ENCODE measurements at places on chromosomes 7 and 10.

DNA sequence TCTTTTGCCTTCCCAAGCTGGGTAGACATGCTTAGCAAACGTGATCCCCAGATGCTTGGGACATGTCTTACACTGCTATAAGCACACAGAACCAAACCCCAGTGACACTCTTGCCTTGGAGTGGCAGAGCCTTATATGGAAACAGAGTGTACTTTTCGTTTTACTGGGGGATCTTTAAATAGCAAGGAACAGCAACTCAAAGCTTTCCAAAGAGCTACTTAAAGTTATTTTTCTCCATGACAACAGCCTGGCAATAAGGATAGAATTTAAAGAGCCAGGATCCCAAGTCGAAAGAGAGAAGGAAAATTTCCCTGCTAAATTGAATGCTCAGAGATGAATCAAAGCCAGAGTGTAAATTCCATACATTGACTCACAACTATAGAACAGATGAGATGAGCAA is 67.8 kb downstream of the ZNF365 start:
- ATAC-seq = no peak

DNA sequence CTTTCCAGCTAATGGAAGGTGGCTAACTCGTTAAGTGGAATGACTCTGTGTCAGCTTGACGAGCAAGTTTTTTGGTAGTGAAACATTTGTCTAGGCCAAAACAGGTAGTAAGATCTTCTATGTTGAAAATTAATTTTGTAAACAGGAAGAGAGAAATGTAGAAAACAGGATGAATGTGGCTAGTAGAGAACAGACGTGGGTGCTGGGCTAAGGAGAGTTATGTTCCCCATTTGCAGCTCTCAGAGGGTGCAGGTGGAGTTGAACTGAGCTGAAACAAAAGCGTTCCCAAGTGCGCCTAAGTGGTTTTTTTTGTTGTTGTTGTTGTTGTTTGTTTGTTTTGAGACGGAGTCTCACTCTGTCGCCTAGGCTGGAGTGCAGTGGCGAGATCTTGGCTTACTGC is 59.5 kb upstream of the SRPK2 start:
- no peak for ATAC-seq

- no peak for ATAC-seq
Measured at GRCh38 chr7:155846936-155847335, 34.7 kb upstream of the SHH start.

DNA sequence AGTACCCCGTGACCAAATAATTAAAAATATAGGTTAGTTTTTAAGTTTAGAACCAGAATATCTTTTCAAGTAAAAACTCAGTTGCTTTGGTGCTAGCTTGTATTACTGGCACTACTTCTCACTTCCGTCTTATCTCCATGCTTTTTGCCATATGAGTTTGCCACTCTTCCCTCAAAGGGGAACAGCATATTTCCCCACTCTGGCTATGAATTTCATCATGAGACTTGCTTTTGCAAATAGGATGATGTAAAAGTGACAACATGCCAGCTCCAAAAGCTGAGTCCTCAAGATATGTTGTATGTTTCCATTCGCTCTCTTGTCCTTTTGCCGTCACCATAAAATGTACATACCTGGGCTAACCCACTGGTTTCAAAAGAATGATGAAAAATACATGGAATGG is 178.1 kb upstream of the SEMA3A start:
- no peak for ATAC-seq

DNA sequence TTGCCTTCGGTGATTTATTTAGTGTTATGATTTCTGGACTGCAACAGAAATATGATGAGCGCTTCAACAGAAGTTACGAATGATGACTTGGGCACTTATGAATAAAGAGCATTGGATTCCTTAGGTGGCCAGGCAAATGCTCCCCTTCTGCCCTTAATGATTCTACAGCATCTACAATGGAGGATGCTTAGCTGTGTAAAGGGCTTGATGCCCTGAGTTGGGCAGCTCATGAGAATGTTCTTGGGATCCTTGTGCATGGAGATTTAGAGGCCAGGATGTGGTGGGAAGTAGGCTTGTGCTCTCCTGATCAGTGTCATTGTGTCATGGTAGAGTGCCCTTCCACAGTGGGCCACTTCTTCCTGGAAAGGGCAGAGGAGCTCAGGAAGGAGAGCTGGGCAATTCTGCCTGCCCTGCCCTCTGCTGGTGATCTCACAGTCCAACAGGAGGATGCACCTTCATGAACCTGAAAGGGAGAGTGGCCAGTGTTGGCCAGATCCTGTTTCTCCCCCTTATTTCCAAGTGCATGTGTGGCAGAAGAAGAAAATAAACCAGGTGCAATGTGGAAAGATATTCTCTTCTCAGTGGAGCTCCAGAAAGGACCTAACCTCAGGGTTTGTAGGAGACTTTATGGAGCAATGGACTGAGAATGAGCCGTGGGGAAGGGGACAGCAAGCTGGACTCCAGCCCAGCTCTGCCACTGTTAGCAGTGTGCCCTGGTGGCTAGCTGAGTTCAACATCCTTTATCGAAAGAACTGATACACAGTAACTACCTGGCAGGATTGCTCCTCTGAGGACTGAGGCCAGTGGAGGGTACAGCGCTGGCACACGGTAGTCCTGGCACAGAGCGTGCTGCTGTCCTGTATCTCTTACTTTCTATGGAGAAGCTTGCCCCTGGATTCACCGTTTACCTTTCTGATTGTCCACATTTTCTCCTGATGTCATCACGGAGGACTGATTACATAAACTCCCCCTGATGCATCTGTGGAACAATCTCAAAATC is 182.9 kb downstream of the BMPER start:
- peak; percentile 28 for ATAC-seq

DNA sequence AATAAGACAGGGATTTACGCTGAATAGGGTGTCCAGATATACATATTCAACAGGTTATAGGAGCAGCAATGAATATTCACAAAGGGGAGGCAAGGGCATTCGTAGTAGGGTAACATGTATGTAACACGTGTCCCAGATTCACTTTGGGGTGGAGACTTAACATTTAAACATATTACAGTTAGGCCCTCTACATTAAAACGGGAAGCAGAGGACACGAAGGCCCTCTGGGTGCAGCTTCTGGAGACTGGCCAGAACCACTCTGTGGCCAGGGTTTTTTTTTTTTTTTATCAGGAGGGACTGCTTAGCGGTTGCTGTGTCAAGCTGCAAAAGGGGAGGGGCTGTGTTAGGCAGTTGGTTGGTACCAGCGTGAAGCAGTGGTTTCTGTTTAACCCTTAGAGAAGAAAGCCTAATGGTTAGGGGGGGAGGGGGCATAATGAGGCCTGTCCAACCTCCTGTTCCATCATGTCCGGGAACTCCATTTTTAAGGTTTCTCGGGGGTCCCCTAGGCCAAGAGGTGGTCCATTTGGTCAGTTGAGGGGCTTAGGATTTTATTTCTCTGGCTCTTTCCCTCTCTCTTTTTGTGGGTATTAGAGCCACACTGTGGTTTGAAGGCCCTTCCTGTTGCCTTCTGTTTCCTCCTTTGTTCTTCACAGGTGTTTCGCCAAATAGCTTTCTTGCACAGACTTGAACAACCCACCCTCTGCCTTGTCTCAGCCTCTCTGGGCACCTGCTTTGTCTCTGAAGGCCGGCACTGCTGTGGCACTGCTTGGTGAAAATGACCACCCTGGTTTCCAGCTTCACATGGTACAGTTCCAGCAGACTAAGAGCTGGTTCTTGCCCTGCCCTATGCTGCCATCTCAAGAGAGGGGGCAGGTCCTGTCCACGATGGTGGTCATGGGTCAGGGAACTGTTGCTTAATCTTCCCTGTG is 26.4 kb downstream of the PRF1 start:
- ATAC-seq = peak; percentile 67

DNA sequence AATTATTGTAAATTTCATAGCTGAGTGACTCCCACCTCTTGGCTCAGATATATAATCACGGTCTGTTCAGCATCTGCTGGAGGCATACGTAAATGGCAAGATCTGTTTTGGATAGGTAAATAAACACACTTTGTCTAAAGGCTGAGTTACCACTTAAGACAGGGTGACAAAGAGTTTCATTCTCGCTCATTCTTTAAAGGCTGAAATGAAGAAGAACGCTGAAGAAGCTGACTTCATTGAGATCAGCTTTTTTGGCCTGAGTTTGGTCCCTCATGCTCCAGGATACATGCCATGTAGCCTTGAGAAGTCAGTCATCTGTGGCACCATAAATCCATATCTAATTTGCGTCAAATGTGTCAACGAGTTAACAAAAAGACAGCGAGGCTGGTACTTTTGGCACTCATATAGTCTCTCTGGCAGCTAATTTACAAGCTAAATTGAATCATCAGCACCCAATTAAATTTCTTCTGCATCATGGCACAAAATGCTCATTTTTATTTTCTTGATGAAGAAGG is 309.9 kb downstream of the GPAM start:
- ATAC-seq = no peak

GRCh38 chr10:76037531-76038155 is 606.2 kb downstream of the LRMDA start:
- no peak for ATAC-seq

DNA sequence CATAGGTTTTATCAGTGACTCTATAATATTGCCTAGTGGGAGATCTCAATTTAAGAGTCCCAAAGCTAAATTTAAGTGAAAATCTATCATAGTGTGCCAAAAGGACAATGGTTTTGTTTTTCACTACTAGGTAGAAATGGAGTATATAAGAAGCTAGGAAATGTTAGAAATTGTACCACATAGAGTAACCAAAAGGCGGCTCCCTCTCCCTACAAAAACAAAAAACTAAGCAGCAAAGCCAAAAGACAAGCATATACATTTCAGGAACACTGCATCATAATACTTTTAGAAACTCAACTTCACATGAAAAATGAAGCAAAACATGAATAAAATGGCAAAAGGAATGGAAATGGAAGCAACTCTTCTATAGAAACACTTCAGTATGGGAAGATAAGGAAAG is 271.6 kb downstream of the CACNA2D1 start:
- ATAC-seq = no peak

DNA sequence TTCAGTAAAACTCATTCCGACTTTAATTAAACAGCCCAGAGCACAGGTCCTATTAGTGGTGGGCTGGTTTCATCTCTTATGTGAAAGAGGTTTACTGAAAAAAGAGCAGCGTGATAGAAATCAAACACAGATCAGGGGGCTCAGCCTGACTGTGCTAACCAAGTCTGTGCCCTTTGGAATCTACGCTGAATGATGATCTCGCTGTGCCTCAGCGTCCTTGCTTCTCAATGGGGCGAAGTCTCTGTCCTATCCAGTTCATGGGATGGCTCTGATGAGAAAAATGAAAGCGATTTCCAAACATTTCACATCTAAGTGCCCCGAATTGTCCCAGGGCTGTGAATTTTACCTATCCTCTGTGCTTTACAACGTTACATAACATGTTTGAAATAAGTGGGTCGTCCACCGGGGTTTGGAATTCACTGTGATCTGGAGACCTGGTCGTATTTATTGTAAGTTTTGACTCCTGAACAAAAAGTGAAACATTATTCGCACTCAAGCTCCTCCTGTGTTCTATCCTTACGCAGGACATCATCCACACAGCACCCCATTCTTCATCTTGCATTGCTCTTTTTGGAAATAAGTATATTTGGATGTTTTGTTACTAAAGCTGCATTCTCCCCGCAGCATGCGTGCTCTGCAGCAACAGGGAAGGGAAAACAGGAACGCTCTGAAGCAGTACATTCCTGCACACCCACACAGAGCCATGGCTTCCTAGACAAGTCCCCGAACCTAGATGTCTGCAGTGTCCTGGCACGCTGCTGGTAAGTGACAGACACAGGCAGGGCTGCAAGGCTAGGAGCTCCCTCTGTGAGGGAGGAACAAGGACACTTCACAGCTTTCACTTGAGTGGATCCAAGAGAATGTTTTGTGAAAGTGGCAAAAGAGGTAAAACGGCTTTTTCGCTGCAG is 83.5 kb downstream of the SLC37A3 start:
- no peak for ATAC-seq

- no peak for ATAC-seq
Measured at GRCh38 chr7:141557360-141557759, 6.2 kb downstream of the AGK start.

- no peak for ATAC-seq
Measured at GRCh38 chr7:104288137-104288536, 40.3 kb upstream of the LHFPL3 start.

- no peak for ATAC-seq
Measured at GRCh38 chr7:25559581-25560367, 331.5 kb upstream of the NPVF start.

DNA sequence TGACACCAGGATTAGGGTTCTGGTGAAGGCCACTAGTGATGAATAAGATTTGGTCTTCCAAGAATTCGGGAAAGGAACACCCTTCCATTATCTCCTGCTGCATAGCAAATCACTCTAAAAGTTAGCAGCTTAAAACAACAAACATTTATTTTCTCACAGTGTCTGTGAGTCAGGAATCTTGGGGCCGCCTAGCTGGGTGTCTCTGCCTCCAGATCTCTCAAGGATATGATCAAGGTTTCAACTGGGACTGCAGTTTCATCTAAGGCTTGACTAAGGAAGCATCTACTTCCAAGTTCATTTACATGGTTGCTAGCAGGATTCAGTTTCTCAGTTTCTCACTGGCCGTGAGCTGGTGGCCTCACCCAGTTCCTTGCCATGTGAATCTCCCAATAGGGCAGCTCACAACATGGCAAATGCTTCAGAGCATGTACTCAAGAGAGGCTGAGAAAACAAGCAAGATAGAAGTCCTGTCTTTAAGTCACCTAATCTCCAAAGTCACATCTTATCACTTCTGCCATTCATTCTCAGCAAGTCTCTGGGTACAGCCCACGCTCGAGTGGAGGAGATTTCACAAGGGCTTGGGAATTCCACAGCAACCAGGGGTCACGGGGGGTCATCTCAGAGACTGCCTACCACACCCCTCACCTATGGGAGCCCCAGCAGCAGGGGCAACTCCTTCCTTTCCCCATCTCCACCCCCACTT is 26.8 kb downstream of the TLX1 start:
- no peak for ATAC-seq

- ATAC-seq = no peak
Measured at GRCh38 chr7:44128721-44129582, 5.6 kb upstream of the POLD2 start.

DNA sequence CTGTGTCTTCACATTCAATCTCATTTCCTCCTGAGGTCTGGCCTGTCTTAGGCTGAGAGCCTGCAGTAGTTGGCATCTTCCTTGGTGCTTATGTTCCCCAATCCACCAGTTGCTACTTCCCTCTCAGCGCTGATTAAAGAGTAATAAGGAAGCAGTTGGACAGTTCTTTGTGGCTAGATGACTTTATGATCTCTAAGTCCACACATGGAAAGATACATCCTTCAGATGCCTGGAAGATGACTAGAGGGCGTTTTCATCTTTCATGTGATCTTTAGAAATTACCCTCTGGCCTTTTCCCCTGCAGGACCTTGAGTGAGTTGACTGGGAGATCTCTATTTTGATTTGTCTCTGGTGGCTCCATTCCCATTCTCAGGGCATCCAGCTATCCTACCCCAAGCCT is 204.5 kb downstream of the GRM3 start:
- ATAC-seq = no peak

All from gastroesophageal sphincter (tissue), 4 donors.